ENCODE measurements at places on chromosomes 11 and 22. TPM values are rescaled to one million over a fixed set of nuclear protein-coding genes. Genes with fewer than 3 reads are reported as not detected.

DNA sequence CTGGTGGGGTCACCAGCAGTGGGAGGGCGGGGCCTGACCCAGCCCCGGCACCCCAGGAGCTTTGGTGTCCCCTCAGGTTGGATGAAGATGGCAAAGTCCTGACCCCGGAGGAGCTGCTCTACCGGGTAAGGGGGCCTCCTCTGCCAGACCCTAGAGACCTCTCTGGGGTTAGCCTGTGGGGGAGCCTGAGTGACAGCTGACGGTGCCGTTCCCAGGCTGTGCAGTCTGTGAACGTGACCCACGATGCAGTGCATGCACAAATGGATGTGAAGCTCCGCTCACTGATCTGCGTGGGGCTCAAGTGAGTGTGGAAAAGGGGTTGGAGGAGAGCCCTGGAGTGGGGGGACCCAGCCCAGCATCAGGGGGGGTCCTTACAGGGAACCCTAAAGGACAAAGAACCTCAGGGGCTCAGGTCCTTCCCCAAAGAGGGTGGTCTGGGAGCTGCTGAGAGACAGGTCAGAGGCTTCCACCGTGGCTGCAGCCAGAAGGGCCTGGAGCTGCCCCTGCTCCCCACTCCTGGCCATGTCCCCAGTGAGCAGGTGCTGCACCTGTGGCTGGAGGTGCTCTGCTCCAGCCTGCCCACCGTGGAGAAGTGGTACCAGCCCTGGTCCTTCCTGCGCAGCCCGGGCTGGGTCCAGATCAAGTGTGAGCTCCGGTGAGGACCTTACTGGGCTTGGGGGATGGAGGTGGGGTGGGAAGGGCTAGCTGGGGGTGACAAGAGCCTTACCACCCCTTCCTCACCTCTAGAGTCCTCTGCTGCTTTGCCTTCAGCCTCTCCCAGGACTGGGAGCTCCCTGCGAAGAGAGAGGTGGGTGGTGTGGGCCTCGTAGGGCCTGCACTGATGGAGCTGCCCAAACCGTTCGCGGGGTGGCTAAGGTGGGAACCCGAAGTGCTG, 38.6 kb downstream of the SGSM3 start:
- no peak for ATAC-seq

MS4A4E gene
- total RNA-seq: 0.64 TPM

DNA sequence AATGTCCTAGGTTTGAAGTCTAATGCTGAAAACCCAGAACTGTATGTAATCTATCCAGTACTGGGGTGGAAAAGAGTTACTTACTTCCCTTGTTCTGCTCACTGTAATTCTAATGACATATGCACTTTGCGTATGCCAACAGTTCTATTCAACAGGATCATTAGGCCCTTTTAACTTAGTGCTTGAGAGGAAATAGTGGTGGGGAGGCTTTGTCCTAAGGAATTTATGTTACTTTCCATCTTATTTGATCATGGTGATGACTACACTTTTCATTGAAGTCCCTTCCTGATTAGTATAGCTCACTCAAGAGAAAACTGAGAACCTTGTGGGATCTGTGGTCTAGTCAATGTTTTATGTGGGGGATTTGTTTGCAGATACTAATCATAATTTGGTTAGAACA, 348.2 kb downstream of the GUCY1A2 start:
- no peak for ATAC-seq

DNA sequence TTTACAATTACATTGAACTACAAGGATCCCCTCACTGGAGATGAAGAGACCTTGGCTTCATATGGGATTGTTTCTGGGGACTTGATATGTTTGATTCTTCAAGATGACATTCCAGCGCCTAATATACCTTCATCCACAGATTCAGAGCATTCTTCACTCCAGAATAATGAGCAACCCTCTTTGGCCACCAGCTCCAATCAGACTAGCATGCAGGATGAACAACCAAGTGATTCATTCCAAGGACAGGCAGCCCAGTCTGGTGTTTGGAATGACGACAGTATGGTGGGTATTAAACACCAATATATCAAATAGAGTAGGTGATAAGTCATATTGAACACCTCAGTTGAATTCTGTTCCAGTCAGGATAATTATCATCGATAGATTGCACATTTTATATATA, 4.4 kb downstream of the FBXO7 start:
- no peak for ATAC-seq

DNA sequence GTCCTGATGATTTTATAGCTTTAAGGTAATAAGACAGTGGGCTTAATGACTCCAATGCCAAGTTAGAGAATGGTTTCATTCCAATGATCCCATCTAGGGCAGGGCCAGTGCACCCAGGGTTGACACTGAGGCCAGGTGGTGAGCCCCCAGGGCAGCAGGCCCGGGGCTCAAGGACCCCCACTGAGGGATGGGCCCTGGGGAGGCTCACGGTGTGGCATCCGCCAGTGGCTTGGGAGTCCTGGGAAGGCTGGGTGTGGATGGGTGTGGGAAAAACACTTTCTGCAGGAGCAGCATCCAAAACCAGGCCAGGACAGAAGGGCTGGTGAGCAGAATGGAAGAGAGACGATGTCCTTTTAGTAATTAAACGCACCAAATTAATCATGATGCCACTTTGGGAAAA, 626.3 kb downstream of the TBC1D22A start:
- no peak for ATAC-seq

Data from esophagus mucosa (tissue), 1 donor.